NCI-H446 treated with DMSO at 0.1 percent for 48 hours (cell line): ENCODE measurements at places on chromosomes 12 and 14.

DNA sequence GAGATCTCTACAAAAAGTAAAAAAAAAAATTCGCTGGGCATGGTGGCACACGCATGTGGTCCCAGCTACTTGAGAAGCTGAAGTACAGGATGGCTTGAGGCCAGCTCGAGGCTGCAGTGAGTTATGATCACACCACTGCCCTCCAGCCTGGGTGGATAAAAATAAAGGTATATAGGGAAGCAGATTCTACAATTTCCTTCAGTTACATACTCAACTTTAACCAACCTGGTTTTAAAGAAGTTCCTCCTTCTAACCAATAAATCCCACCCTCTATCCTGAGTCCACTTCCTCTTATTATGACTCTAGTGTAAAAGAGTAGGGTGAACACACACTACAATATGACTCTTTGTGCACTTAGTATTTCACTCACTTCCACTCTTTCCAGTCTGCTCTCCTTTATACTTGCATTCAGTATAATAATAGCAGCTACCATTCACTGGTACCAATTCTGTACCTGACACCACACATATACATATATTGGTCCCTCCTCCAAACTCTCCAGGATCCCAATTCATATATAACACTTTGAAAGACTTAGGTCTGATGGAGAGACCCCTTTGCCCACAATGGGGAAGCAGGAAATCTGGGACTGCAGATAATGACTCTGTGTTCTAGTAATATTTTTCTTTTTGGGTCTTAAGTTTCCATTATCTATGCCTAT lies 2.3 kb downstream of the ARF3 start:
- no peak for DNase-seq

- DNase-seq: no peak
Observed at GRCh38 chr14:24231263-24232120, 675 bp downstream of the NEDD8 start.

- no peak for DNase-seq
Observed at GRCh38 chr12:75964150-75964549, 67.4 kb downstream of the PHLDA1 start.

DNA sequence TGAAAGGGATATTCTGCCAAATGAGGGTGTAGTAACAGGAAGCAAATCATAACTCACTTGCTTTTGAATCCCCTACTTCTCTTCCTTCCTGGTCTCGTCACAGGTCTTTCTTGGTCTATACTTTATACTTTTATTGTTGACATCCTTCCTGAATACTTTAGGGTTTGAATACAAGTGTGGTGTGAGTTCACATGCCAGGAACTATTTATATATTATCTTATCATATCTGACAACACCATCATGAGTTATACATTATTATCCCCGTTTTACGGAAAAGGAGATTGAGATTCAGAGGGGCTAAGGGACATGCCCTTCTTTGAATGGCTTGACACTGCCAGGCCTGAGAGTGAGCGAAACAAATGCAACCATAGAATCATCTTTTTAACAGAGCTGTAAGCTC lies 33.0 kb upstream of the TSPAN8 start:
- no peak for DNase-seq

GRCh38 chr12:68538726-68539614 lies 71.7 kb upstream of the RAP1B start:
- no peak for DNase-seq
